ENCODE measurements at places on chromosomes 16 and 17.

- no peak for DNase-seq
Observed at GRCh38 chr16:57133886-57134285, 41.5 kb downstream of the CPNE2 start.

- DNase-seq, result no peak
Observed at GRCh38 chr17:179066-179432, 2.4 kb downstream of the DOC2B start.

- DNase-seq, result peak; percentile 12
Observed at GRCh38 chr17:16486373-16487250, 5.4 kb downstream of the LRRC75A start.

DNA sequence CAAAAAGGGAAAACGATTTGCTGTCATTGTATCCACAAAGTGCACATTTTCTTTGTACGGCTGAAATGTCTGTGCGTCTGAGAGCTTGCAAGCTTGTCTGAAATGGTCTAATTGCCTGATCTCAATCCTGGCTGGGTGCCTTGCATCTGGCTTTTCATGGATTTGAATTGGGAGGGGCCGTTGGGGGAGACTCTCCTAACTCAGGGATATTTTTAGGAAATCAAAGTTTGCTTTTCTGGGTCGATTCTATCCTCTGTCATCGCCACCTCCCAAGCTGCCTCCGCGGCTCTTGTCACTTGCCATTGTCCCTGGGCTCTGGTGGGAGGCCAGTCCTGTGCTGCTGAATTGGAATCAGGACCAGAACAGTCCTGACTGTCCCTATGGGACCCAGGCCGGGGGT lies 33.3 kb upstream of the MGAT5B start:
- no peak for DNase-seq

DNA sequence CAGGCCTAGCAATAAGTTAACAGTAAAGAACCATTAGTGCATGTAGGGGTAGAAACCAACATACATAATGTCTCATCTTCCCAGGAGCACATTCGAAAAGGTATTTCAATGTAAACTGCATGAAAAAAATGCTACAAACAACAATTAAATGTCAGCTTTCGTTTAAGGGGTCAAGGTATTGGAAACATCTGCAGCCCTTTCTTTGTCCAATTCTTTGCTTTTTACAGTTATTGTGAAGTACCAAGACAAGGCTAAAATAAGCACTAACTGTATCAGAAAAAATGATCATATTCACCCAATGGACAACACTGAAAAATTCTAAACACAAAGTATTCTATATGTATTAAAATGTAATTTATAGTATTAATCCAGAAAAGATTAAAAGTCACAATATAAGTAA lies 37.9 kb downstream of the GPATCH8 start:
- no peak for DNase-seq
